ENCODE measurements at places on chromosomes 11 and 22. TPM values are rescaled to one million over a fixed set of nuclear protein-coding genes. Genes with fewer than 3 reads are reported as not detected.
A peak's percentile ranks its signal among the peaks of the same experiment; 100 is the strongest.

The OR52N4 gene
- not detected for total RNA-seq

The FGF4 gene
- total RNA-seq = not detected

GRCh38 chr11:355581-356458, 13.5 kb upstream of the B4GALNT4 start:
- peak; percentile 97 for DNase-seq

DNA sequence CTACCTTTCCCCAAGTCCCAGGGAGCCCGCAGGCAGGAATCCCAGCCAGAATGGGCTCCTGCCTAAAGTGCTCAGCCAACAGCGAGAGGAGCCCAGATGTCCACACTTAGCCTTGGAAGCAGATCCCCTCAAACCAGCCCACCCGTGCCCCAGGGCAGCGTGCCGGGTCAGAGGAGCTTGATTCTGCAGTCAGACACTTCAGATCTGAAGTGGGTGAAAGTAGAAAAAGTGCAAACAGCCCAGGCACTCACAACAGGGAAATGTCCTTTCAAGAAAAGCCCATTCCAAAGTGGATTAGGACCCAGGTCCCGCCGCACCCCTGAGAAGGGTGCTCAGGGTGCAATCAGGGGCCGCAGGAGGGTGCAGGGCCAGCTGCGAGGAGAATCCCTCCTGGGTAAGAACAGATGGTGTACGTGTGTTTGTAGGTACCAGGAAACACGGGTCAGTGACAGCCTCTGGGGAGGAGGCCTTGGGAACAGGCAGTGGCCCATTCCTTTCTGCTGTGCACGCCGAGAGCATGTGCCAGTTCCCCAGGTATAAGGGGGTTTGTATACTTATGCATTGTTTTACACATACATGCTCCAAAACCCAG, 17.7 kb downstream of the ELFN2 start:
- no peak for DNase-seq

The SMCO4 gene
- total RNA-seq = 39.8 TPM

The LIF gene
- total RNA-seq = 9.8 TPM

The ADORA2A gene
- total RNA-seq = 3.4 TPM

- no peak for DNase-seq
Measured at GRCh38 chr22:17769716-17770082, 4.6 kb downstream of the BID start.

DNA sequence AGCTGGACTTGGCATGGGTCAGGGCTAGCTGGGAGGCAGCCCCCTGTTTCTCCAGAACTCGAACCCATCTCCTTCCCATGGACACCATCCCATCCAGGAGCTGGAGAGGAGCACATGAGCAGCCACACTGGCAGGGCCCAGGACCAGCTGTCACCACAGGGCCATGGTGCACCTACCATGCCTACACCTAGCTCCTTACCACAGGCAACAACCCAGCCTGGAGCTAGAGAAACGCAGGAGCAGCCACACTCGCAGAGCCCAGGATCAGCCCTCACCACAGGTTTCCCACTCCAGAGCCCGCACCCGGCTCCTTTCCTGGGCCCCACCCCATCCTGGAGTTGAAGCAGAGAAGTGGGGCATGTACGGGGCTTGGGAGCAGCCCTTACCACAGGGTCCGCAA, 50.2 kb downstream of the GAB4 start:
- no peak for DNase-seq

The TCF20 gene
- total RNA-seq = 69.3 TPM

DNA sequence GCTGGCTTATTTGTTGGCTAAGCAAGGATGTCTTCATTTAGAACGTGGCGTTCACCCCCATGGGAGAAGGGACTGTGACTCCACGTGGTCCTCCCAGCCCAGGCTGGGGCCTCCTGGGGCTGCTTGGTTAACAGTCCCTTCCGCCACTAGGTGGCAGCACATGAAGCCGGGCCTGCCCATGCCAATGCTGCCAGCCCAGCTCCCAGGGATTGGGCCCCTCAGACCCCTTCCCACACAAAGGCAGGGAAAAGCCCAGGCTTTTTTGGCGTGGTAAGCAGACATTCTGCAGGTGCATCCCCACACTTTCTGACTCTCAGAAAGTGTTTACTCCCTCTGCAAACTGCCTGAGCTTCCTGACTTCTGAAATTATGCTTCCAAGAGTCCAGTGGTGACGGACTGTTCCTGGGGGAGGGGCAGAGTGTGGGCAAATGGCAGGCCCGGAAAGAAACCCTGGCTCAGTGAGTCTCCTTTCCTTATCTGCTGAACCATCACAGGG, 3.1 kb downstream of the CBX6 start:
- peak; percentile 82 for DNase-seq

The PATE3 gene
- total RNA-seq = not detected

The THAP7 gene
- total RNA-seq = 33.9 TPM

The MMP27 gene
- not detected for total RNA-seq
